ENCODE measurements at places on chromosomes 1 and 21.

DNA sequence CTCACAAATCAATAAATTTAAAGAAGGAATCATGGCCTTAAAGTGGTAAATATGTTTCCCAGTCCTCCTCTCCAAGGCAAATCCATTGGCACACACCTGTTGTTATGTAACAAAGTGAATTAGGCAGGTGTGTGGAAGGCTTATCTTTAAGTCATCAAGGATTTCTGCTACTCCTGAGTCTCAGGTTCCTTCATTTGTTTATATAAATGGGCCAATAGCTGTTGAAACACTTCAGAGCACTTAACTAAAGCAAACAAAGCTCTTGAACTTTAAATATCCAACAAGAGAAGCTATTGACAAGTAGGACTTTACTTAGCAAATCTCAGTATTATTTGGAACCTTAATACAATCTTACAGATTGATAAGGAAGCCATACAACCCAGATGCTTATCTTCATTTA lies 99.3 kb upstream of the ESRRG start:
- DNase-seq: no peak

- DNase-seq: no peak
These were observed 212.7 kb upstream of the FGGY start for GRCh38 chr1:59083946-59084865.

DNA sequence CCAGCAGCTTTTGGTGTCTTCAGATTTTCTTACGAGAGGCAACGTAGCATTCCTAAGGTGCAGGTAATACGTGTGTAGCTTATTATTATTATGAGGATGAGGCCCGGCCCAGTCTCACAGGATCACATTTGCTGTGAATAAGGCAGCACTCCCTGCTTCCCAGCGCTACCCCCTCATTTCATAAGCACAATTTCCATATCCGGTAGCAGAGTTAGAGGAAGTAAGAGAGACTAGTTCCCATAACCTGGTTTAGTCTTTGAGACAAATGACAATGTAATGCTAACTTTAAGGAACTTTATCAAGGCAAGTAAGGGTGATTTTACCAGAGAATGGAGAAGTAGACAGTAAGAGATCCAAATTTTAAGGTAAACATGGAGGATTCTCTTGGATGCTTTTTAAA lies 14.6 kb upstream of the LMO4 start:
- DNase-seq: no peak

GRCh38 chr21:14685568-14685967 lies 139.5 kb upstream of the SAMSN1 start:
- no peak for DNase-seq

Measured in stimulated activated CD8-positive, alpha-beta memory T cell treated with anti-CD3 and anti-CD28 coated beads, Interleukin-15, amount 100 ng/mL, for 4 hours (primary cell).